ENCODE measurements at places on chromosomes 1 and 21.

DNA sequence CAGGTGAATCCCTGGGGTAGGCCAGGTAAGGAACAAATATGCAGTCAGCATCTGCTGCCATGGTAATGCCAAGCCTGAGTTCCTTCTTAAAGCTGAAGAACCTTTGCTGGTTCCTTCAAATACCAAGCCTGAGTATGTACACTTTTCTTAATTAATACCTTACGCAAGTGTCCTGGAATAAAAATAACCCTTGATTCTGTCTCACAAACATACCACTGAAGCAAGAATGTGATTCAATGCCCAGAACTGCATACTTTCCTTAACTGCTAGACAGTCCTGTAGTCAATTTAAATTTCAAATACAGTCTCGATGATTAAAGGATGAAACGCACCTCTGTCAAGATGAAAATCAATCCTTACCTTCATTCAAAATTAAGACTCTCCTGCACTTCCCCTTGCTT is 634.0 kb upstream of the CHRM3 start:
- DNase-seq, result no peak

GRCh38 chr1:165896277-165896676 is 68.9 kb downstream of the UCK2 start:
- no peak for DNase-seq

- DNase-seq, result no peak
Observed at GRCh38 chr1:43979528-43980254, 681 bp downstream of the B4GALT2 start.

- peak; percentile 54 for DNase-seq
Observed at GRCh38 chr1:41898191-41898713, 20.5 kb downstream of the HIVEP3 start.

DNA sequence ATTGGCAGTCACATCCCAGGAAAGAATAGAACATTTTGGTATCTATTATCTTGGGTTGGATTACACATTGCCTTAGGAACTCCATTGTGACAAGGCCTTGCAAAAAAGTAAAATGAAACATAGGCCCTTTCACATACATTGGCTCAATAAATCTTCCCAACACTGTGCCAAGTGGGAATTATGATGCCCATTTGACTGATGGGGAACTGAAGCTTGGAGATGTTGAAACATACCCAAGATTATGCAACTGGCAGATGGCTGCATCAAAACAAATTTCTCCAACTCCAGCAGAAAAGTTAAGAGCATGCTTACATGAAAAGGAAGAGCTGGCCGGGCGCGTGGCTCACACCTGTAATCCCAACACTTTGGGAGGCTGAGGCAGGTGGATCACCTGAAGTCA is 26.9 kb downstream of the PLEKHO1 start:
- no peak for DNase-seq

GRCh38 chr21:17146426-17146825 is 366.4 kb upstream of the CXADR start:
- no peak for DNase-seq

- no peak for DNase-seq
Observed at GRCh38 chr1:216653001-216653400, 70.2 kb downstream of the ESRRG start.

GRCh38 chr1:30407865-30408580 is 315.4 kb downstream of the MATN1 start:
- no peak for DNase-seq

- no peak for DNase-seq
Observed at GRCh38 chr21:35582731-35583130, 477.6 kb downstream of the SETD4 start.

- DNase-seq, result no peak
Observed at GRCh38 chr1:156517748-156518147, 17.2 kb upstream of the MEF2D start.

GRCh38 chr1:221636096-221636495 is 105.8 kb downstream of the DUSP10 start:
- no peak for DNase-seq

Data from activated T-cell treated with anti-CD3 and anti-CD28 coated beads for 1 hour (primary cell).